CMK (cell line): ENCODE measurements at places on chromosomes 12 and 14.
A peak's percentile ranks its signal among the peaks of the same experiment; 100 is the strongest.

GRCh38 chr12:119060847-119061796 lies 79.8 kb downstream of the SRRM4 start:
- DNase-seq, result no peak

DNA sequence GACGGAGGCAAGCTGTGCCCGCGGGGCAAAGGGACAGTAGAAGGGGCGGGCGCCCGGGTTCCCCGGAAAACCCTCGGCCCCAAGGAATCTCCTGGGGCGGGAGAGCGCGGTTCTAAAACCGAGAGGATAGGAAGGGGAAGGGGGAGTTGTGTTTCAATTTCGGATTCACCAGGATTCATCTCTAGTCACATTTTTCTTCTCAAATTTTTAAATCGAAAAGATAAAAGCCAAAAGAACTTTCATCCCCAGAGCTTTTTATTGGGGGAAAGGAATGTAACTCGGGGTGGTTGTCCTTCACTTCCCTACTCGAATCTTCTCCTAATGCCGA lies 1.4 kb downstream of the BMP4 start:
- DNase-seq, result no peak

GRCh38 chr12:118330421-118331018 lies 42.2 kb downstream of the TAOK3 start:
- DNase-seq, result peak; percentile 65

GRCh38 chr14:90409209-90409730 lies 12.4 kb downstream of the CALM1 start:
- DNase-seq, result no peak

GRCh38 chr12:87290505-87290904 lies 738.7 kb downstream of the C12orf50 start:
- no peak for DNase-seq

DNA sequence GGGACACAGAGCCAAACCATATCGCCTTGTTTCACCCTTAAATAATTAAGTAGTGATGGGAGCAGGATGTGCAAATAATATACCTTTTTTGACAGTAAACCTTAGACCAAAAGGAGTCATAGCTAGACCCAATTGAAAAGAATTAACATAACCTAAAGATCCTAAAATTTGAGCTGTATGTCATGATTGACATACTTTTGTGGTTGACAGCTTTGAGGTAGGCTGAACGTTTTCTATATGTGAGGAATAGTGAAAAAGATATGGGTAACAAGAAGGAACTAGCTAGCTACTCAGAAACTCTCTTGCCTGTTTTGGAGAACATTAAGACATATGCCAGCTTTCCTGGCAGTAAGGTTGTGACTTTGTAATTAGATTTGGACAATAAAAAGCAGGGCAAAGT lies 320.6 kb downstream of the KCNC2 start:
- DNase-seq, result no peak

DNA sequence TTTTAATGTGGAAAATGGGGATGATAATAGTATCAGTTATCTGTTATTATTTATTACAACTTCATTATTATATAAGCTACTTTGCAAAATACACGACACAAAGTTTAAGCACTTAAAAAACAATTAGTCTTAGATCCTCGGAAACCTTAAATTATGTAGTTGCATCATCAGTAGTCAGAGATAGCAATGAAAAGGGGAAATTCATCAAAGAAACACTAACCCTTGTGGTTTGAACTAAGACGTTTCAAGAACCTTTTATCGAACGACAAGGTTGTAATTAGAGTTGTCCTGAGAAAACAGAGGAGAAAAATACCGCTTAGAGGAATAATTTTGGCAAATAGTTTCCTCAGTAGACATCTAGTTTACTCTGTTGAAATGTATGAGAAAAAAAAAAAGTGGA lies 198.5 kb downstream of the PTPRO start:
- no peak for DNase-seq

DNA sequence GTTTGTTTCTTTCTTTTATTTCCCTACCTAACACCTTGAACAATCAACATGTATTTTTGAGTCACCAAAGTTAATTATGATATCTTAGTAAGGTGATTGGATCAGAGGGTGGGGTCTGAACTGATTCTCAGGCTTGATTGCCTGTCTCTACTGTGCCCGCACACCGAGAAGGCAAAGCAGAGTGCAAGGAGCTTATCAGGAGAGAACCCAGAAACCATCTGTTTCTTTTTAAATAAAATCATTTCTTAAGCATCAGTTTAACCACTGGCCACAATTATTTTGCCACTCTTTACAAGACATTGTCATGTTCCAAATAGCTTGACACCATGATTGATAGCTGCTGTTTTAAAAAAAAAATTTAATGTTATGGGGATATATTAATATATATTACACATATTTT lies 3.1 kb downstream of the GARIN2 start:
- DNase-seq, result no peak

GRCh38 chr14:90999299-90999698 lies 61.1 kb downstream of the RPS6KA5 start:
- DNase-seq, result no peak

DNA sequence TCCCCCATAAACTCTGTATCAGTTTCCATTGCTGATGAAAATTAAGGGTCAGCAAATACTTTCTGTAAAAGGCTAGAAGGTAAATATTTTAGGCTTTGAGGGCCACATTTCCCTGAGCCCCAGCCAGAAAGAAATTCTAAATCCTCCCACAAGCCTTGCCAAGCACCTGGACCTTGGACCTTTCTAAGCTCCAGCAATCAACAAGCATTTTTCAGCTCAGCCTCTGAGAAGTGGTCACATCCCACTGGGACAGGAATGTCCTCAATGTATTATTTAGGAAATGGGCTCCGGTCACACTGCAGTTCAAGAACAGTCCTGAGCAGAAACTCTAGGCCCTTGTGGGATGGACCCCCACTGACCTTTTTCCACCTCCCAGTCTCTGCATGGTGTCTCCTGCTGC lies 55.9 kb downstream of the WSCD2 start:
- DNase-seq, result no peak

GRCh38 chr14:47539031-47539461 lies 136.4 kb downstream of the MDGA2 start:
- no peak for DNase-seq

GRCh38 chr14:32727832-32728231 lies 210.8 kb upstream of the NPAS3 start:
- no peak for DNase-seq

- DNase-seq, result no peak
Observed at GRCh38 chr12:38282886-38283285, 33.7 kb upstream of the ALG10B start.

GRCh38 chr14:74501135-74501614 lies 7.6 kb downstream of the ISCA2 start:
- no peak for DNase-seq

- DNase-seq, result no peak
Observed at GRCh38 chr12:2027351-2027750, 23.1 kb upstream of the DCP1B start.

DNA sequence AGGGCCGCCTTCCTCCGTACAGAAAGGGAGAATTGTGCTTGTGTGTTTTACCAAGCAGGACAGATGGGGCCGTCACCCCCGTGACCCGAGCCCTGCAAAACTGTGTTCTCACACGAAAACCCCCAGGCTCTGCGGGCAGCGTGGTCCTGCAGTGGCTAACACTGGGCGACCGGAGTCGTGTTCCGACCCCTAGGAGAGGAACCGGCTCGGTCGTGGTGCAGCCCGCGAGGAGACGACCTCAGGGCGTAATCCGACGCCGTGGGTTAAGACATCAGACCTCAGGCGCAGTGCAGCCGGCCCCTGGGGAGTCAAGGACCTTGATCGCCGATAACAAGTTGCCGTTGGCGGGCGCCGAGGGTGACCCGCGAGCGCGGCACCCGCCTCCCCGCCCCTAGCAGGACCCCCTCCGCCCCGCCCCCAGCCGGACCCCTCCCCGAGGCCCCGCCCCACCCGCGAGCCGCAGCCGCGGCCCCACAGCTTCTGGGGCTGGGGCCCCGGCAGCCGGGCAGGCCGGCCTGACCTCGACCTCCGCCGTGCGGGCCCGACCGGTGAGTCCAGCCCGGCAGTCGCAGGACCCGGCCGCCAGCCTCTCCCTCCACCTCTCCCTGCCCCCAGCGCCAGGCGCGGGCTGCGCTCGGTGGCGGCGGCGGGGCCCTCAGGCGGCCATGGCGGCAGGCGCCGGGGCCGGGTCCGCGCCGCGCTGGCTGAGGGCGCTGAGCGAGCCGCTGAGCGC lies at the start of gene CHPT1:
Gene CHPT1, plus strand, starts transcription at position 444 of the 733 bp plus-strand sequence. Its CDS starts 222 bp downstream, at position 666.
- DNase-seq, result peak; percentile 66

- no peak for DNase-seq
Observed at GRCh38 chr12:52891044-52891443, 13.8 kb downstream of the KRT8 start.

DNA sequence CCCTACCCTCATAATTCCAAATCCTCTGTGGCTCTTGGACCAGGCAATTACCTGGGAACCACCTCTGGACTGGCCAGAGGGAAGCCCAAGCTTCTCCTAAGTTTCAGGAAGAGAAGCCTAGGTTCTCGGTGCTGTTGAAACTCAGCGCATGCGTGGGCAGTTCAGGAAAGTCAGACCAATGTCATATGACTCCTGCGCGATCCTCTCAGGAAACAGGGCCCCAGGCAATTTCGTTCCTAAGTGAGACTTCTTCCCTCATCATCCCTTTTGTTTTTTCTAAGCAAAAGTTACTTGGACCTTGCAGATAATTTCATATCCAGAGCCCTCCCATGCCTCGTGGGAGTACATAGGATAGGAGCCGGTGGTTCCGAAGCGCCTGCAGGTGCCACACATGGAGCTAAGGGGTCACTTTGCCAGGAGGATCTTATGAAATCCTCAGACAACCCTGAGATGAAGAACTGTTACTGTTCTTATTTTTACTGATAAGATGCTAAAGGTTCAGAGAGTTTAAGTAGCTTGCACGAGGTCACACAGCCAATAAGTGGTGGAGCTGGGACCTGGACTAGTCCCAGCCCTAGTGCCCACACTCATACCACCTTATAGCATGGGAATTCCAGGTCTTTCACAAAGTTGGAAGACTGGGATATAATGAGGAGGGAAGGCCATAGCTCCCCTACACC lies 168.2 kb downstream of the ZFP36L1 start:
- no peak for DNase-seq

- no peak for DNase-seq
Observed at GRCh38 chr14:68263563-68264259, 444.1 kb downstream of the RAD51B start.

DNA sequence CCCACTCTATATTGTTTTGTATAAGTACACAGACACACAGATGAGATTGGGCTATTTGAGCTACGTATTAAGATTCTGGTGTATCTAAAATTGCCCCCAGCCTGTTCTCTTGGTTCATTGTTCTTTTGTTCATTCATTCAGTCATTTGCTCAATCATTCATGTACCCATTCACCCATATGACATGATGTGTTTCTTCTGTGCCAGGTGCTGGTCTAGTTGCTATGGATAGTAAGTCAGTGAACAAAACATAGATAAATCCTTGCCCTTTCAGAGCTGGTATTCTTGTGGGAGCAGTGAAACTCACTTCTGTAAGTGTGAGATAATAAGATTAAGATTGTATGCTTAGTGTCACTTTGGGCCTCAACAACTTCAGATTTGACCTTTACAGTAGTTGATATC lies 191.3 kb downstream of the TMTC2 start:
- DNase-seq, result no peak

GRCh38 chr12:102638777-102639176 lies 158.4 kb upstream of the IGF1 start:
- DNase-seq, result no peak

- no peak for DNase-seq
Observed at GRCh38 chr12:108325549-108325948, 13.6 kb downstream of the CMKLR1 start.

DNA sequence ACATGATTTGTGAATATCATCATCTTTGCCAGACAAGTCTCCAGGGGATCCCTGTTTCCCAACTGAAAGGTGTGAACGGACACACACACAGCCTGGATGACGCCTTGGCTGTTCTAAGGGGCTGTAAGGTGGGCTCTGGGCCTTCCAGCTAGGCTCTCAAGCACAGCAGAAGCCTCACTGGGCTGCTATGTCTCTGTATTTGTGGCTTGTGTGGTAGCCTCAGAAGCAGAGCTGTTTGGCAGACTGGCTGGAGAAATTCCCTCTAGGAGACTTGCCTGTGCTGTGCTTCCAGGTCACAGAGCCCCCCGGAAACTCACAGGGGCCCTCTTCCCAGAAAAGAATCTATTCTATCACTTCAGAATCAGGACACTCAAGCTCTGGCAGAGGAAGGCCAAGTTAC lies 21.4 kb downstream of the OTUB2 start:
- DNase-seq, result no peak

DNA sequence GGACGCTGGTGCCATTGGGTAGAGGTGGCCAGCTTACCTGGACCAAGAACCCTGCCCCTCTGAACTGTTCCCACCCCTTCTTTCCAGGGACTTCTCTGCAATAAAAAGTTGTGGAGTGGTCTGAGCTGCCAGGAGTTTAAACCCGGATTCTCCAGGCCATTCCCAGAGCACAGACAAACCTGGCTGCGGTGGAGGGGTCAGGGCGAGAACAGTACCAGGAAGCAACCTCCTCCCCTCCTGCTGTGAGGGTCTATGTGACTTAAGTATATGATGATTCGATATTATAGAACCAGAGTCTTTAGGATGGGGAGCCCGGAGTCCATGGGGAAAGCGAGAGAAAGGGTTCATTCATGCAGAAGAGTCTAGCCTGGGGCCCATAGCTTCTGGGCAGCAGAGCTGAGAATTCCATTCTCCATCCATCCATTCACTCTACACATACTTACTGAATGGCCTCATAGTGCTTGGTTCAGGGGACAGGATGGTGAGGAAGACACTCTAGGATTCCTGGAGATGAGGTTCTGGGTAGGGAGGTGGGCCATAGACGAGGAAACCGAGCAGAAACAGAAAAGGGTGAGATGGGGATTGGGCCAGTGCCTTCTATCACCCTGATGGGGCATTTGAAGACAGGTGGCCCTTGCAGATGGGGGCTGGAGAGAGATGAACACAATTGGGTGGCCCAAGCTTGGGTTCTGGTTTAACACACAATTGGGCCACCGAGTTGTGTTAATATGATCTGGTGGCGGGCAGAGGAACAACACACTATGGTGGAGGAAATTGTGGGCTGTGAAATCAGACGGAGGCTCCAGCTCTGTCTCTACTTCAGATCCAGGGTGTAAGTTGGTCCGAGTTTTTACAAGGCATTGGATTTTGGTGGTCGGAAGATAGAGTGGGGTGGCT lies 5.2 kb downstream of the KRT86 start:
- no peak for DNase-seq

- DNase-seq, result no peak
Observed at GRCh38 chr14:30779210-30779609, 95.1 kb upstream of the COCH start.
